ENCODE measurements at places on chromosomes 16 and 17.

GRCh38 chr16:54373534-54374520, 87.2 kb upstream of the IRX3 start:
- no peak for DNase-seq

DNA sequence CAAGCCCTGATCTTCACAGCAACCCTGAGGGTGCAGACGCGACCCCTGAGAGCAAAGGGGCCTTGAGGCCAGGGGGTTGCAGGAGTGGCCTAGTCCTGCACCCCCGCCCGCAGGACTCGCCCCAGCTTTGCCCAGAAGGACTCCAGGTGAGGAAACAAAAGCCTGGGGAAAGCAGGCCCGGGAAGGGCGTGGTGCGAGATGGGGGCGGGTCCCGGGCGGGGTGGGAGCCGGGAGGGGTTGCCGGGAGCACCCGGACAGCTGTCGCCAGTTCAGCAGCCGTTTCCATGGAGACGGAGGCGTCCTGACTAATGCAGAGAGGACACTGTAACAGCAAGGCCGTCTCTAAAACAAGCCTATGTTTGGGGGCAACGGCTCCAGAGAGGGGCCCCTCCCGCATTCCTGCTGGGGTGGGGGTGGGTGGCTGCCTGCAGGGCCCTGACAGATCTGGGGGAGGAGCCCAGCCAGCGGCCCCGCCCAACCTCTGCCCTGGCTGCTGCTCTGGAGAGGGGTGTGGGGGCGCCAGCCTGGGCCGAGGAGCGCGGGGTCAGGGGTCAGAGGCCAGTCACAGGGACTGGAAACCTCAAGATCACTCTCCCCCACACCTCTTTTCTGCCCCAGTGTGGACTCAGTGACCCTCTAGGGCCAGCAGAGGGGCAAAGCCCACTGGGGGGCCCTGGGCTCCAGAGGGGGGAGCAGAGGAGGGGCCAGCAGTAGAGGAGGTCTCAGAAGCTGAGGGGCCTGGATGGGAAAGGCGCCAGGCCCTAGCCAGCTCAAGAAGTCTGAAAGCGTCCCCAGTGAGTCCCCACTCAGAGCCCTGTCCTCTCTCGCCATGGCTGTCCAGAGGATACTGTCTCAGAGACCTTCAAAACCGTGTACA, 3.1 kb upstream of the TPPP3 start:
- DNase-seq, result no peak

DNA sequence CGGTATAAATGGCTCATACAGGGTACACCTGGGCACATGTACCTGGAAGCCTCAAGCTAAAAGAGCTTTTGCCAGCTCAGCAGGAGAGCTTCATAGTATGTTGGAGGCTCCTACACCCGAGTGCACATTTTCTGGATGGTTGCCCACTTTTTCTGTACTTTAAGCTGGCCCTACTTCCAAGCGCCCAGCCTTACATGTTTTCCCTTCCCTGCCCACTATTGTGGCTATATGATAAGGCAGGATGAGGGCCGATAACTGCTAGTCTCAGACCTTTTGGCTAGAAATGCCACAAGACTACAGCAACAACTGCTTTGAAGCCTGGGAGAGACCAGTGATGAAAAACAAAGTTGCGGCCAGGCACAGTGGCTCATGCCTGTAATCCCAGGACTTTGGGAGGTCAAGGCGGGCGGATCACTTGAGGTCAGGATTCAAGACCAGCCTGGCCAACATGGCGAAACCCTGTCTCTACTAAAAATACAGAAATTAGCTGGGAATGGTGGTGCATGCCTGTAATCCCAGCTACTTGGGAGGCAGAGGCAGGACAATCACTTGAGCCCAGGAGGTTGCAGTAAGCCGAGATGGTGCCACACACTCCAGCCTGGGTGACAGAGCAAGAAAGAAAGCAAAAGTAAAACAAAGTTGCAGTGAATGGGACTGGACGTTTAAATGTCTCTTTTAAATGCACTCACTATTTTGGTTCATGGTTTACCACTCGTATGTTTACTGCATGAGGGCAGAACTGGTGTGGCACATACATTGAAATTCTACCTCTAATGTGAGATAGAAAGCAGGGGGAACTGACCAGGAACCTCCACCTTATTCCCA, 14.2 kb upstream of the MARCHF10 start:
- no peak for DNase-seq

DNA sequence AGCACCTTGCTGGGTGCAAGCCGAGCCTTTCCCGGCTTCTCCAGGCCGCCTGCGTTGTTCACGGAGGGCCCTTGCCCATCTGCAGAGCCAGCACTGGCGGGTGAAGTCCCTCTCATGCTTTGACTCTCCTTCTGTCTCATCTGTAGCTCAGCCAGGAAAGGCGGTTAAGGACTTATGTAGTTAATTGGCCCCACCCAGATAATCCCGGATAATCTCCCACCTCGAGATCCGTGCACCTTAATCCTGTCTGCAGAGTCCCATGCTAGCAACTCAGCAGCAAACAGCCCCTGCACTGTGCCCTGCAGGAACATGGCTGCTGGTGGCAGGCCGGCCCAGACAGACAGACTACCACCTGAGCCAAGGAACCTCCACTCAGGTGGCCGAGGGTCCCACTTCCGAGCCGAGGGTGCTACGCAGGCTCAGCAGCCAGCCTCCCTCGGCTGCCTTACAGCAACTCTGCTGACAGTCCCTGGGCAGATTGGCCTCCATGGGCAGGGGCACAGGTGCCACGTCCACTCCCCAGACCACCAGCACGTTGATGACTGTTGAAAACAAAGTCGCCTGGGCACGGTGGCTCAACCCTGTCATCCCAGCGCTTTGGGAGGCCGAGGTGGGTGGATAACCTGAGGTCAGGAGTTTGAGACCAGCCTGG, 16.9 kb downstream of the RAB40C start:
- DNase-seq, result no peak

DNA sequence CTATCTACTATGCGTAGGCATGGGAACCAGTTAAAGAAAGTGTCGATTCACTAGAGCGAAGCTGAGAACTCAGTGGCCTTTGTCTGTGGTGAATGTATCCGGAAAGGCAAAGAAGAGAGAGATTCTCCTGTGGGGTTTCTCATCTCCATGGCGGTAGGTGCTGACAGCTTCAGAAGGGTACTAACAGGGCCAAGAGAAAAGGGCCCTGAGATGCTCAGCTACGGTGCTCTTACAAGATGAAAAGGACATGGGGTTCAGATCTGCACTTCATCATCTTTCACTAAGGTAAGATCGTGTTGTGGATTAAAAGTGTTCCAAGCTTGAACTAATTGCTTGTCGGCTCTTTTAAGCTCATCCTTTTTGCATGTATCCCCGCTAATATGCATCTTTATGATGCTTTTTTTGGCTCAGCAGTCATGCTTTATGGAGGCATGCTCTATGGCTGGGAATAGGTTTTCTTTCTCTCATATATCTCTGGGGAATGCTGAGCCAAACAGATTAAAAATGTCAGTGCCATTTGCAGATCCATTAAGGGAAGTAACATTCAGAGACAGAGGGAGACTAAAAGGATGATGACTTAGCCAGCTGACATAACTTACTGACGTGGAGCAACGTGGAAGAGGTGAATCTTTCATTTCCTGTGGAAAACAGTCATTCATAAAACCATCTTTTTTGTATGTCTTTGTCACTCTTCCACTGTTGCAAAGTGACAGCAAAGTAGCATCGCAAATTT, 29.9 kb downstream of the KCNJ16 start:
- DNase-seq, result no peak

DNA sequence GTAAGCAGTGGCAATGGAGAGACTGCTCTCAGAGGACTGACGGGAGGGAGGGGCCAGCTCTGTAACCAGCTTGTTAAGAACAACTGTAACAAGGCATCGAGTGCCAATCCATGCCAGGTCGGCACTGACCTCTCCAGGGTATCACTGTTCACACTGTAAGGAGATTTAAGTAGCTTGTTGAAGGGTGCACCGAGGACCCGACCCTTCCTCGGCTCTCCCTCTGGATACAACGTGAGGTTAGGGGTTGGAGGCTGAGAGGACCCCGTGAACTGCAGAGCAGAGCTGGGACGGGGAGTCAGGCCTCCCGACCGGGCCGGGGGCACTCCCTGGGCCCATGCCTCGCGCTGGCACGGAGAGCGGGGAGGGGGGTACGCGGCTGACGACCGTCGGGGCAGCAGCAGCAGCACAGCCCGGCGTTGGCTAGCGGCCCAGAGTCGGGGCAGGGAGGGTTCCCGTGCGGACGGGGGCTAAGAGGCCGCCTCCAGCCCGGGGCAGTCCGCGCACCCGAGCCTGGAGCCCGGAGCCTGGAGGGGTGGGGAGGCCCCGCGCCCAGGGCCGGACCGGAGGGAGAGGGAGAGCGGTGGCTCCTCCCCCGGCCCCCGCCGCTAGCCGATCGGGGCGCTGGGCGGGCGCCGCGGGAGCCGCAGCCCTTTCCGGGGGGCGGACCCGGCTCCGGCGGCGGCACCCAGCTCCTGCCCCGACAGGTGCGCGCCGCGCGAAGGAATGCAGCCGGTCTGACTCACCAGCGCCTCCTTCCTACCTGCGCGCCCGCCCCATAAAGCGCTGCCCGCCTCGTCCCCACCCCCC, at the start of gene ITGB4:
ITGB4 (plus strand) TSS at position 804 of the 807 bp plus-strand sequence. CDS start 3,245 bp downstream, outside the sequence.
- DNase-seq, result peak; percentile 66

DNA sequence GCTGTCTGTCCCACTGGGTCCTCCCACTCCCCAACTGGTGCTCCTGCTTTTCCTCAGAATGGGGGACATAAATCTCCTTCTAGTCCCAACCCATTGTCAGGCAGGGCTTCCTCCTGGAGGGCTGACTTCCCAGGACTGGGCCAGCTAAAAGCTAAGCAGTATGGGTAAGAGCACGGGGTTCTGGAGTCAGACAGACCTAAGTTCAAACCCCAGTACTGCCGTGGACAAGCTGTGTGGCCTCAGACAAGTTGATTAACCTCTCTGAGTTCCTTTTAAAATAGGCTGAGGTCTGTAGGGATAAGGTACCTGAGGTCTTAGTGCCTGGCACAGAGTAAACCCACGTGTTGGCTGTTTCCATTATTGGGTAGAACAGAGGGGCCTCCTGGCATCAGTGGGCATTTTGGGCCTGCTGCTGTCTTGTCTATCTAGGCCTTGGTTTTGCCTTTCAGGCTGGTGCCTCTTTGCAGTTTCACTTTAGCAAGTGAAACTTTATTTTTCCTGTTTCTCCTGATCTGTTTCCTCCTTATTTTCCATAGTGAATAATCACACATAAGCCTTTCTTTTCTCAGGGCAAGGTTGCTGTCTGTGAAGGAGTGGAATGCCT, 114.6 kb downstream of the PRKCB start:
- no peak for DNase-seq

DNA sequence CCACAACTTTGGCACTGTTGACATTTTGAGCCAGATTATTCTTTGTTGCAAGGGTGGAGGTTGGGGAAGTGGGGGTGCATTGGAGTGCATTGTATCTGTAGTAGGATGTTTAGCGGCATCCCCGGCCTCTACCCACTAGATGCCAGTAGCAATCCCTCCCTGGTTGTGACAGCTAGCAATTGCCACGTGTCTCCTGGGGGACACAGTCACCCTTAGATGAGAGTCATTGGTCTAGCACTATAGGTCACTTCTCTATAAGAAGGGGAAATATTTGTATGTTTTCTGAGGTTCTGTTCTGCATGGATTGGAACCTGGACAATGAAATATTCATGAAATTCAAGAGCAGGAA, 32.4 kb downstream of the MSI2 start:
- DNase-seq, result no peak

- no peak for DNase-seq
Measured at GRCh38 chr17:35742896-35743477, 10.1 kb downstream of the GAS2L2 start.

- DNase-seq, result no peak
Measured at GRCh38 chr17:82750241-82750908, 1.5 kb upstream of the TBCD start.

DNA sequence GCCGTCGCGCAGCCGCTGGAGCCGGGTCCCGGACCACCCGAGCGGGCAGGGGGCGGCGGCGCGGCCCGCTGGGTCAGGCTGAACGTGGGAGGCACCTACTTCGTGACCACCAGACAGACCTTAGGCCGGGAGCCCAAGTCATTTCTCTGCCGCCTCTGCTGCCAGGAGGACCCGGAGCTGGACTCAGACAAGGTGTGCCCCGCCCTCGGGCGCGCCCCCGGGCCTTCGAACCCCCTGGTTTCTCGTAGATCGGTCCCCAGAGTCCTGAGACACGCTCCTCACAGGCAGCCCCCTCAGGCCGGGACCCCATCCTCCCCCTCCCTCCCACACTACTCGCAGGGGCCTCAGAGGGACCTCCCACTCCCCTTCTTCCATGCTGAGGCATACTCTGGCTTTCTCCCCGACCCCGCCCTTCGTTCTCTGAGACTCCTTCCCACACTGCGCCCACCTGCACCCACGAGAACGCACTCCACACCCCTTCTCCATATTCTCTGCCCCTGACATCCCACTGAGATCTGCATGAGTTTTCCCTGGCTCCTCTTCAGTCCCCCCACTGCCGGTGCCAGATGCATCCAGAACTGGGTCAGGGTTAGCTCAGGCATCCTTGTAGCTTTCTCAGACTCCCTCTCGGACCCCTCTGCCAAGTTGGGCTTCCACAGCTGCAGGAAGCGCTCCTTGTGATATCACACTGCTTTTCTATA, 523 bp downstream of the KCTD2 start:
- peak; percentile 20 for DNase-seq

GRCh38 chr16:14438256-14438655, 191.8 kb downstream of the PARN start:
- no peak for DNase-seq

- no peak for DNase-seq
Measured at GRCh38 chr17:79684132-79684985, 46.4 kb upstream of the ENPP7 start.

- no peak for DNase-seq
Measured at GRCh38 chr17:30341703-30342249, 7.9 kb upstream of the TMIGD1 start.

DNA sequence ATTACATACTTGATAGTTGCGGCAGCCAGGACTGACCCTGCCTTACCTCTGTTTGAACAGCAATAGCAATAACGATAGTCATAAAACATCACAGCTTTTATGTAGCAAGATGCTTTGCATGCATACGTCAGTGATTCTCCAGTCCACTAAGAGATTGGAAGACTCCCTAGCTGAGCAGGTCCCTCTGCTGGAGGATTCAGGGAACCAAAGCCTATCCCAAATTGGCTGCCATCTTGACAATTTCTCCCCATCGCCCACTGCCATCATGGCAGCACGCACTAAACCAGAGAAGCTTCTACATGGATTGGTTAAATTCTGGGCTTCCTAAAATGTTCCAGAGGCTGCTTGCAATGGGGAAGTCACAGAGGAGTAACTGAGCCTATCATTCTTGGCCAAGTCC, 360.6 kb upstream of the XYLT1 start:
- DNase-seq, result no peak

DNA sequence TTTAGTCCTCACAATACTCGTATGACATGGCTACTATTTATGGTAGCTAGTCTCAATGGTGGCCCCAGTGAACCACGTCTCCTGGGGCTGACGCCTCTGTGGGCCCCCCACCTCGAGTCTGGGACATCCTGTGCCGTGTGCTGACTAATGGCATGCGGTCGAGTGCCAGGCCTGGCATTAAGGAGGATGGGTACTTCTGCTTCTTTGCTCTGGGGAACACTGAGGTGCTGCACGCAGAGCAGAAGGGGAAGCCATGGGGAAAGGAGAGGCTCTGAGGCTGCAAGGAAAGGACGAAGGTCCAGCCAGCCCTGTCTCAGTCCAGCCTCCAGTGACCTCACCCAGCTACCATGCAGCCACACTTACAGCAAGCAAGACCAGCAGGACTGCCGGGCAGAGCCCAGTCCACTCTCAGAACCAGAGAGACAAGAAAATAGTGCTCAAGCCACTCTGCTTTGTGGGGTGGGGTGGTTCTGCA, 5.7 kb upstream of the MPRIP start:
- no peak for DNase-seq
